ENCODE measurements at places on chromosomes 11 and 22.

DNA sequence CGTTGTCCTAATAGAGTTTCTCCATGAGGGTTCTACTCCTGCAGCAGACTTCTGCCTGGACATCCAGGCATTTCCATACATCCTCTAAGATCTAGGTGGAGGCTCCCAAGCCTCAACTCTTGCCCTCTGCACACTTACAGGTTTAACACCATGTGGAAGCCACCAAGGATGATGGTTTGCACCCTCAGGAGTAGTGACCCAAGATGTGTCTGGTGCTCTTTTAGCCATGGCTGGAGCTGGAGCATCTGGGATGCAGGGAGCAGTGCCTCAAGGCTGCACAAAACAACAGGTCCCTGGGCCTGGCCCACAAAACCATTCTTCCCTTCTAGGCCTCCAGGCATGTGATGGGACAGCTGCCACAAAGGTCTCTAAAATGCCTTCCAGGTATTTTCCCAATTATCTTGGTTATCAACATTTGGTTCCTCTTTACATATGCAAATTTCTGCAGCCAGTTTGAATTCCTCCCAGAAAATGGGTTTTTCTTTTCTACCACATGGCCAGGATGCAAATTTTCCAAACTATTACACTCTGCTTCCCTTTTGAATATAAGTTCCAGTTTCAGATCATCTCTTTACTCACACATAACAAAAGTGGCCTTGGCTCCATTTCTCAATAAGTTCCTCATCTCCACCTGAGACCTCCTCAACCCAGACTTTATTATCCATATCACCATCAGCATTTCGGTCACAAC lies 69.5 kb upstream of the GNAZ start:
- DNase-seq, result no peak

DNA sequence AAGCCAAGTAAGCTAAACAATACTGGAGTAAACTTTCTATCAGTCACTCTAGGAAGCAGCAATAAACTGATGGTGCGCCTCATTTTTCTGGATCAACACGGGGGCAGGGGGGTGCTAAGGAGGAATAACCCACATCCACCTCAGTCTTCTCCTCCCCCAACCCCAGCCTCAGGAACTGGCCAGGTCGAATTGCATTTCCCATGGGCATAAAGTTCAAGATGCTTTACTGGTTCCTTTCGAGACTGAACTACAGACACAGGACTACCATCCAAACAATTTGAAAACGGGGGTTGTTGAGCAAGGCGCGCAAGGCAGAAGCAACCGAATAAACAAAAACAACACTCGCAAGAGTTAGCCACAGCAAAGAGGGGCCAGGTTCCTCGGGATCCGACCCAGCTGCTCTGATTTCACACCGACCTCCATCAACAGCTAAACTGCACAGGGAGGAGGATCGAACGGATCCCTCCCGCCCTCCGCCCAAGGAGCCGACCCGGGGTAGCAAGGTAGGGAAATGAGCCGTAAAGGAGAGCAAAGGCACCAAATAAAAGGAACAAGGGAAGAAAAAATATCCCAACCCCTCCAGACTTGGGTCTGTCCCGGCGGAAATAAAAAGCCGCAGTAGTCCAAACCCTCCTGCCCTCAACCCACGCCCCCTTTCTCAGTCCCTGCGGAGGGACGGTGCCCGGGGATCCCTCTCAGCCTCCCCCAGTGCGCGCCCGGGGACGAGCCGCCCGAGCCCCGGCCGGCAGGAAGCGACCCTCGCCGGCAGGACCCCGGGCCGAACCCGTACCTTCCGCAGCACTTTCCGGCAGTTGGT lies 801 bp downstream of the SESN3 start:
- DNase-seq, result no peak

DNA sequence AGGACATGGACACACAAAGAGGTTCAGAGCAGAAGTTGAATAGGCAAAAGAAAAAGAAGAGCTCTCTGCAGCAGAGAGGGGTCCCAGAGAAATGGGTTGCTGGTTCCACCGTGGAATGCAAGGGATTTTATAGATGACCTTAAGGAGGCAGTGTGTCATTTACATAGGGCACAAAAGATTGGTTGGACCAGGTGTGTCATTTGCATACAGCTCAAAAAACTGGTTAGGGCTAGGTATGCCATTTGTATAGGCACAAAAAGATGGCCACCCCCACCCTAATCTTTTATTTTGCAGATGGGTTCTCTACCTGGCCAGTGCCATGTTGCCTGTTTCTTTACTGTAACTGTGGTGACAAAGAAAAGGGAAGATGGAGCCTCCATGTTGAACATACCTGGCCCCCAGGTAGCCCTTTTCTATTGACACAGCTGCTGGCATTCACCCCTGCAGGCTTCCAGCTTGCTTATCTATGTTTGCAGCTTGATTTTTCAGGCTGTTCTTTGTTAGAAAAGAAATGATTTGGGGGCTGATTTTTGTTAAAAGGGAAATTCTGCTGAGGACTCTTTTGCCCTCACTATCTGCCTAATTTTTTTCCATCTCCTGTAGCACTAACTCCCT lies 3.1 kb upstream of the CAVIN3 start:
- no peak for DNase-seq

GRCh38 chr22:18095101-18095805 lies 15.4 kb upstream of the TUBA8 start:
- no peak for DNase-seq

- DNase-seq, result no peak
These were observed 74.5 kb downstream of the RPL27A start for GRCh38 chr11:8757047-8757446.

DNA sequence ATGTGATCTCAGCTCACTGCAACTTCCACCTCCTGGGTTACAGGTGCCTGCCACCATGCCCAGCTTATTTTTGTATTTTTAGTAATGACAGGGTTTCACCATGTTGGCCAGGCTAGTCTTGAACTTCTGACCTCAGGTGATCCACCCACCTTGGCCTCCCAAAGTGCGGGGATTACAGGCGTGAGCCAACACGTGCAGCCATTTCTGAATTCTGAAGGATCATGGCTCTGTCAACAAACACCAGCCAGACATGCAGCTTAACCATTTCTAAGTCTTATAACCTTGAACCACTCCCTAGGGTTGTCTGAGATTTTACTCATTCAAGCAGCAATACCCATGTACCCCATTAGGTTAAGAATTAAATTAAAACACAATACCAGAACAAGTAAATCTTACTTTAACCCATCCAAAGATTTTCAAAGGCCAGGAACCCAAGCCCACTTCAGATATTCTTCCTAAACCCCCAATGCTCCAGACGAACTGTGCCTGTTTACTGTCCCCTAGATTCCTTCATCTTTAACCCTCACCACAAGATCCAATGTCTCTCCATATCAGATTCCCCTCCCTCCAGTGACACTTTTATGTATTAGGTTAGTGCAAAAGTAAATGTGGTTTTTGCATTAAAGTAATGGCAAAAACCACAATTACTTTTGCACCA lies 4.0 kb downstream of the RPS13 start:
- DNase-seq, result no peak
